ENCODE measurements at places on chromosomes 2 and 18.

- no peak for DNase-seq
Observed at GRCh38 chr18:666177-666576, 8.7 kb downstream of the TYMS start.

GRCh38 chr2:174699993-174700766 is 64.1 kb downstream of the CHRNA1 start:
- no peak for DNase-seq

- no peak for DNase-seq
Observed at GRCh38 chr2:207816546-207816945, 46.8 kb upstream of the FZD5 start.

- no peak for DNase-seq
Observed at GRCh38 chr18:27921904-27922751, 254.8 kb downstream of the CDH2 start.

GRCh38 chr2:24494410-24494809 is 3.4 kb downstream of the NCOA1 start:
- no peak for DNase-seq

- no peak for DNase-seq
Observed at GRCh38 chr2:72131371-72131891, 16.2 kb downstream of the CYP26B1 start.

GRCh38 chr18:40046596-40046995 is 1908.4 kb upstream of the PIK3C3 start:
- DNase-seq: no peak

DNA sequence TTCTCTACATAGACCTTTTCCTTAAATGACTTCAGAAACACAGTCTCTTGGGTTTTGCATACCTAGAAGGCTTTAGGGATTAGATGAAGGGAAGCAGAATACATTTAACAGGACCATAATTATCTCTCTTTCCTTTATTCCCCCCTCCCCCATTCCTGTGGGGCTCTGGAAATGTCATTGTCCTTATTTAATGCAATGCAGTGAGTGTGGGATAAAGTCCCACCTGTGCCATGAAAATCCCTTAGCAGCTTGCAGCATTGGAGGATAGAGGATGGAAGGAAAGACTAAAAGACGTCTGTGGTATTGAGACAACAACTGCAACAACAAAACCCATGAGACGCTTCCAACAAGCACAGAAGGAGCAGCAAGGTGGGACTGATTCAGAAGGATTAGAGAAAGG is 117.8 kb upstream of the DCC start:
- no peak for DNase-seq

DNA sequence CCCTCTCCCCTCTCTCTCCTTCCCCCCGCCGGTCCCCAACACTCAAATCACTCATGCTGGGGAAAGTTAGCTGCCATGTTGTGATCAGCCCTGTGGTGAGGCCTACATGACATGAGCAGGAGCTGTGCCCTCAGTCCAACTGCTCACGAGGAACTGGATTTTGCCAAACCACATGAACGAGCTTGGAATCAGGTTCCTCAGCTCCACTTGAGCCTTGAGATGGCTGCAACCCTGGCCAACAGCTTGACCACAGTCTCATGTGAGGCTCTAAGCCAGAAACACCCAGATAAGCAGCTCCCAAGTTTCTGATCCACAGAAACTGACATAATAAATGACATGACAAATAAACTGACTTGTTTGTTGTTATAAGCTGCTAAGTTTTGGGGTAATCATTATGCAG is 38.4 kb downstream of the ARL4C start:
- DNase-seq: no peak

DNA sequence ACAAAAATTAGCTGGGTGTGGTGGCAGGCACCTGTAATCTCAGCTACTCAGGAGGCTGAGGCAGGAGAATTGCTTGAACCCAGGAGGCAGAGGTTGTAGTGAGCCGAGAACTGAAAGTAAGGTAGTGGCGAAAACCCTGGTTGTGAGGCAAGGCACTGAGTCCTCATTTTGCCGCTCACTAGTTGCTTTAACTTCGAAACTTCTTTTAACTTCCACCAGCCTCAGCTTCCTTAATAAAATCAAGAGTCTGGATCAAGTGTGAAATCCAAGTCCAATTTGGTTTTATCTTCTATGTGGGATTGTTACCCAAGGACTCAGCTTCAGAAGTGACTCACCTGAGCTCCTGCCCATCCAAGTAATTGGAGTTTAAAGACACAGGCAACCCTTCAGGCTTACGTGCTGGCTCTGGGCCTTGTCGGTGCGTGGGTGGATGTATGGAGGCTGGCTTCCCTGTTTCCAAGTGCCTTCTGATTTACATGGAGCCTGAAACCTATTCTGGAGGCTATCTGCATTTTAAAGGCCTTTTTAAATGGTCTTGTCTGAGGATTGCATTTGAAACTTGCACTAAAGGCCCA is 374.2 kb upstream of the ID2 start:
- no peak for DNase-seq

DNA sequence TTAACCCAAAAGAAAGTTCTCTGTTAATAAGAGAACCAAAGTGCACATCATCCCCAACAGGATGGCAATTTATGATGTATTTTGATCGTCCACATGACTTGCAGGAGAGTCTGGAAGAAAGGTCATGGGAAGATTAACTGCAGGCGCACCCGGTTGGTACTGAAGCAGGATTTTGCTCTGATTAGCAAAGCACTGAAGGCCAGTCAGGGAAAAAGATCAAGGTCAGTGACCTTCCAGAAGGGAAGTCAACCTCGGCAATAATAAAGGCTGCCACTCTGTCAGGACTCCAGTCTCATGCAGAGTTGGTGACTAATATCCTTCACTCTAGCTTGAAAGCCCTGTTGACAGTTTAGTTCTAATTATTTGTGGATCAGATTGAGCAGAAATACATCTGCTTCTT is 432.7 kb upstream of the RAB12 start:
- DNase-seq: no peak

- DNase-seq: no peak
Observed at GRCh38 chr2:204453730-204454167, 91.5 kb upstream of the PARD3B start.

DNA sequence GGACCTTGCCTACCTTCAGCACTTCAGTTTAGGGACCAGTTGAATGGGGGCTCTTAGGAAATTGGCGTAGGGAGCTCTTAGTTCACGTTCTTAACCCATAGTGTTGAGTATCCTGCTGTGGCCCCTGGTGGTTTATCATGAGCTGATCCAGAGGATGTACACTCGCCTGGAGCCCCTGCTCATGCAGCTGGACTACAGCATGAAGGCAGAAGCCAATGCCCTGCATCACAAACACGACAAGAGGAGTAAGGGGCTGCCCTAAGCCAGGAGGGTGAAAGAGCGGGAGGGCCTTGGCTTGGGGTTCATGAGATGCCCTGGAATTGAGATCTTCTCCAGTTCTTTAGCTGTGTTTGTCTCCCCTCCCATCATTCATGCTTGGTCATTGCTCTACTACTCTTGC is 2.9 kb downstream of the RETREG2 start:
- DNase-seq: no peak

- DNase-seq: no peak
Observed at GRCh38 chr2:43194121-43194869, 32.1 kb downstream of the ZFP36L2 start.

- DNase-seq: no peak
Observed at GRCh38 chr18:7876354-7877104, 309.4 kb downstream of the PTPRM start.

GRCh38 chr18:29008809-29009208 is 831.9 kb upstream of the CDH2 start:
- no peak for DNase-seq

DNA sequence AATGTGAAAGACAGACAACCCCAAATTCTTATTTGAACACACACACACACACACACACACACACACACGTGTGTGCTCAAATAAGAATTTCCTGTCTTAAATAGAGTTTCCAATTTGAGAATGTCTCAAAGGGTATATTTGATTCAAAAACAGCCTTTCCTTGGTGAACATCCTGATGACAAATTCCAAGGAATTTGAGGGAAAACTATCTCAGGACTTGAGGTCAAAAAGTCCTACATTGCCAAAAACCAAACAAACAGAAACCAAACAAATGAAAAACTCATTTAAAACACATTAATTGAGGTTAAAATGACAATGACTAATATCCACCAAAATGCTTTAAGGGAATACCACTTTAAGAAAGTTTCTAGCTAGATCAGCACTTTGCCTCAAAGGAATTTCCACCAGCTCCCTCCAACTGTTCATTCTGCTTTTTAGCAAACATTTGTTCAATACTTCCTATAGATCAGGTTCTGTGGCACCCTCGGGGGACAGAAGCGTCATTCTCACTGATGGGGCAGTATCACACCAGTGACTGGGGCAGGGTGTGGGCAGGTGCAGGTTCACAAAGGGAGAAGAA is 232.1 kb upstream of the TRIB2 start:
- DNase-seq: no peak

- DNase-seq: no peak
Observed at GRCh38 chr2:120483355-120483754, 137.4 kb downstream of the INHBB start.

GRCh38 chr2:152493417-152493816 is 158.4 kb downstream of the FMNL2 start:
- DNase-seq: no peak

GRCh38 chr2:19195661-19196060 is 162.8 kb downstream of the OSR1 start:
- DNase-seq: no peak

DNA sequence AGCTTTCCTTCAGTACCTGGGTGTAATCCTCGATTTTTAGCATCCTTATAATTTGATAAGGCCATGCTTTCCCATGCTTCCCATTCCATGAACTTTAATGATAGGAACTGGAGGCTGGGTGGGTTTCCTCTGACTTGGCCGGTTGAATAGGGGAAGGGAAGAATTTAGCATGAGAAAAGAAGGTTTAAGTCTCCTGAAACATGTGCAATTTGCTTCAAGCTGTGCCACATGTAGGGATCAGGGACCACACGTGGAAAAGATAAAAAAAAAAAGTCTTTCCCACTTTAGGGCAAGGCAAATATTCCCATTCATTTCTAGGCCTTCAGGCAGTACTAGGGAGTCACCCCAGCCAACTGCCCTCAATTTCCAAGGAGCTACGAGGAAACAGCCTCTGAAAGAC is 900.3 kb downstream of the DSC3 start:
- DNase-seq: no peak

DNA sequence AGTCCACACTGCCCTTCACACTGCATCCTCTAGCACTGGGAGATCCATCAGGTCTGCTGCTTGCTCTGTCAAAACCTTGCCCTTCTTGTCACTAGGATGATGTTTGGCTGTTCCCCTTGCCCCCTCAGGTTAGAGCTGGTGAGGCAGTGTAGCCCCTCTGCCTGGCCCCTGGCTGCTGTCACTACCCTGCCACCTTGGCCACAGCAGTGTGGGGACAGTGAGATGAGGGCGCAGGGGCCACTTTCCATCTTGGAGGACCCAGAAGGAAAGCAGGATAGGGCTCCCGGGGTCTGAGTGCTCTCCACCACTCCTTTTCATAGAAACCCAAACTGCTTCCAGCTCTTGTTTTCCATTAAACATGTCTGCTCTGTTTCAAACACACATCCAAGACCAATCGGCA is 19.9 kb downstream of the THSD7B start:
- no peak for DNase-seq

Data from stimulated activated CD4-positive, alpha-beta T cell treated with anti-CD3 and anti-CD28 coated beads, Interleukin-1b, Interleukin-23, amount 100 ng/mL, for 4 hours (primary cell).